ENCODE measurements at places on chromosomes 12 and 14.

GRCh38 chr14:80554139-80554538, 342.8 kb upstream of the DIO2 start:
- DNase-seq, result no peak

- no peak for DNase-seq
These were observed 49.0 kb downstream of the TMEM117 start for GRCh38 chr12:43884683-43885410.

DNA sequence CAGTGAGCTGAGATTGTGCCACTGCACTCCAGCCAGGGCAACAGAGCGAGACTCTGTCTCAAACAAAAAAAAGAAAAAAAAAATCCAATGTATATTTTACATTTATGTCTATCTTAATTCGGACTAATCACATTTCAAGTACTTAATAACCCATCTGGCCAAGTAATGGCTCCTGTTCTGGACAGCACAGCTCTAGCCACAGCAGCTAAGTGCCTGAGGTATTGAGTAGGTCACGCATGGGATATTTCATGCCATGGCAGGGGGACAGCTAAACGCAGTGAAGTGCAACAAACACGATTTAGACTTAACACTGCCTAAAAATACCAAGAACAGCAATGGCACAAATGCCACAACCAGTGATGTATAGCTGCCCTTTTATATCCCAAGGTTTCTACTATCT, 8.0 kb downstream of the BAZ1A start:
- no peak for DNase-seq

DNA sequence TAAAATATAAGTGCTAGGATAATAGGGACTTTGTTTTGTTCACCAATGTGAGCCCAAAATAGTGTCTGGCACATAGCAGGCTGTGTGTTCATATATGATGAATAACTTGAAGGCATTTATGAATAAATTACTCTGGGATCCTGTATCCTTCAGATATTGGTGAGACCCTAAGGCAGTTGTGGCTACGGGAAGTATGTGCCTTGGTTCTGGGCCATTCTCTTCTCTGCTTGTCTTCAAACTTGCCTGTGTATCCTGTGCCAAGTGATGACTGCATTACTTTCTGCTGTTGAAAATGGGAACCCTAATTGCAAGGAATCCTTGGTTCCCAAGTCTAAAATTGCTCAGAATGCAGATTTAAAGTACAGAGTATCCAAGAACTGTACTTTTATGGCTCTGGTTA, 67.6 kb upstream of the KTN1 start:
- DNase-seq, result no peak

DNA sequence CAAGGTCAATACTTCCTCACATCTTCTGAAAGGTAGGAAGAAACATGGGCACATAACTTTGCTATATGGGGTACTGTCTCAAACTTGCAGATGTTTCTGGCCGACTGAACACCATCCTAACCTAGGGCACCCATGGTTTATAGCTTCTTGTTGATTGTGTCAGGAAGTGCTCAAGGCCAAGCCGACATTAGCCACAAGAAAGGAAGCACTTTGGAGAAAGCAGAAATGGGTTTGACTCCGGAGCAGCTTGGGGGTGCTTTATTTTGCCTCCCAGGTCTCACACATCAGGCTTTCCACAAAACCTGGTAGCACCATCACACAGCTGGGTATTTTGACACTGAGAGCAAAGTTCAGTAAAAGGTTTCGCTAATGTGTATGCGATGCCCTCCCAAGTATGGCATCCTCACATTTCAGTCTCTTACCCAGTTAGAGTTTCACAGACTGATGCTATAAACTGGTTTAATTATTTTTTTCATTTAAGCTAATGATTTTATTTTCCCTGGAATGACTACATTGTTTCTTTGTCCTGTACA, 25.2 kb upstream of the BHLHE41 start:
- no peak for DNase-seq

GRCh38 chr14:35806006-35806907, 2.8 kb downstream of the RALGAPA1 start:
- no peak for DNase-seq

GRCh38 chr14:24122898-24123297, 7.6 kb upstream of the FITM1 start:
- DNase-seq, result no peak

DNA sequence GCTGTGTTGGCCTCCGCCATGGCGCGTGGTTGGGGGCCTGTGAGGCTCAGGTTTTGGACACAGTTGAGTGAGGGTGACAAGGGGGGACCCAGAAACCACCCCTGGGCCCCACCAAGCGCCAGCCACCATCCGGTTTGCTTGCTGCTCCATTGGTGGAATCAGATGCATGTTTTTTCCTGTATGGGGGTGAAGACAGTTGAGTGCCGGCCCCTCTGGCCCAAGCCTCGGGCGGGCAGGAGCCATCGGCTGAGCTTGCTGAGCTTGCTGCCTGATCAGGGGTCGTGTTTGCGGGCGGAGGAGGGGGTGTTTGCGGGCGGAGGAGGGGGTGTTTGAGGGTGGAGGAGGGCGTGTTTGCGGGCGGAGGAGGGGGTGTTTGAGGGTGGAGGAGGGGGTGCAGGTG, 6.4 kb downstream of the PGAM5 start:
- no peak for DNase-seq

- no peak for DNase-seq
These were observed 150.2 kb upstream of the BMP4 start for GRCh38 chr14:54106661-54107377.

- no peak for DNase-seq
These were observed 30.0 kb downstream of the TMEM132D start for GRCh38 chr12:129873833-129874208.

DNA sequence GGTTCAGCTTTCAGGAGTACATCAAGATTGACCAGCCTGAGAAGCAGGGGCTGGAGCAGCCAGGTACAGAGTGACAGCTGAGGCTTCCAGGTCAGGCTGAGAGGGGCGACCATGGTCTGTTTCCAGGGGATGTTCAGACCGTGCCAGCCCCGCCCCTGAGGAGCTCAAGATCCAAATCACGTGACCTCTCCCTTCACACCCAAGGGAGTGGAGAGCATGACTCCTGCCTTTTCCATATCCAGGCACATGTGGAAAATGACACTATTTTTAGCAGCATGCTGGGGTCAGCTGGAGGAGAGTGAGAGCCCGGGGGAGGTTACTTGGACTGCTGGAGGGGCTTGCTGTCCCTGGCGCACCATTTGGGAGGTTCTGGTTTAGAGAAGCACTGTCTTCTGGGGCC, 92.7 kb downstream of the B4GALNT3 start:
- no peak for DNase-seq

DNA sequence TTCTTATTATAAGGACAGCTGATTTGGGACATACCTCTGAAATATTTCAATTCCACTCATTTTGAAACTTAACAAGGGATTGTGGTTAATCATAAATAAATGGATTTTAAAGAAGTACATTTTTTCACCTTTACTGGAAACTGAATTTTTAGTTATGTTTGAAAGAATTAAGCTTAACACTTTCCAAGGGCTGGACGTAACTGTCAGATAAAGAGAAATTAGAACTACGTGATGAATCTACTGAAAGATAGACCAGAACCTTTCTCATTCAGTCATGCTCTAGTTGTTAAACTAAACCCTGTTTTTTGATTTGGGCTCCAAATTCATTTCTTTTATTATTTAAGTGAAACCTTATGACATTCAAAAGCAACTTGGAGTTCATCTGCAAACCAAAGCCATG, 1892.1 kb upstream of the SEL1L start:
- DNase-seq, result no peak

GRCh38 chr12:112463478-112463877, 44.7 kb downstream of the PTPN11 start:
- DNase-seq, result no peak

DNA sequence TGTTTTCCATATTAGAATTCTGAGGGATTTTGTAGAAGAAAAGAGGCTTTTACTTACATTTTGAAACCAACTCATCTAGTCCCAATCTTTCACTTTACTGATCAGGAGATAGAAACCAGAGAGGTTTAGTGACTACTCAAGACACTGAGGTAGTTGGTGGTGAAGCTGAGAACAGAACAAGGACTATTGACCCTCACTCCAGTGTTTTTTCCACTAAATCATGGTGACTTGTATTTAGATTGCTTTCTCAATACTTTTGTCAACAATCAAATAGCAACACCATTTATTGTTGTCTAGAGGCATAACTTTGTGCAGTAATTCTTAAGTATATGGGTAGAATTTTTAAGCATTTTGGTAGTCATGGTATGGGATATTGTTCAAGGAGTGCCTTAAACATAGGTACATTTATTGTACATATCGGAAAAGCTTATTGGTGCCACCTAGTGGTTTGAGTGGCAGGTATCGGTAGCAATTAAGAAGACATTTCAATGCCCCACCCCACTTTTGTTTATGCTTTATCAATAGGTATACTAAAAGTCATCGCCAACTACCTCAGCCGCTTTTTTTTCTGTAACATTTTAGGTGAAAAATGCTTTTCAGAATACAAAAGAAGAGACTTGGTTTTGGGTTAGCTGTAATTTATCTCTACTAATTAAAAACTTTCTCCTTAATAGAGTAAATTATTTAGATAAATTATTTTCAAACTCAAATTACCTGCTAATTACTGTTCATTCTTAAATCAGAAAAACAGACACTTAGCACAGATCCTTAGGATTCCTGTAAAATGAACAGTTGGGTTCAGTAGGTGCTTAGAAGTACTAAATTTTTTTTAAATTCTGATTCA, 47.3 kb upstream of the PAWR start:
- DNase-seq, result no peak

- no peak for DNase-seq
These were observed 69.3 kb upstream of the GPR68 start for GRCh38 chr14:91313852-91314251.

DNA sequence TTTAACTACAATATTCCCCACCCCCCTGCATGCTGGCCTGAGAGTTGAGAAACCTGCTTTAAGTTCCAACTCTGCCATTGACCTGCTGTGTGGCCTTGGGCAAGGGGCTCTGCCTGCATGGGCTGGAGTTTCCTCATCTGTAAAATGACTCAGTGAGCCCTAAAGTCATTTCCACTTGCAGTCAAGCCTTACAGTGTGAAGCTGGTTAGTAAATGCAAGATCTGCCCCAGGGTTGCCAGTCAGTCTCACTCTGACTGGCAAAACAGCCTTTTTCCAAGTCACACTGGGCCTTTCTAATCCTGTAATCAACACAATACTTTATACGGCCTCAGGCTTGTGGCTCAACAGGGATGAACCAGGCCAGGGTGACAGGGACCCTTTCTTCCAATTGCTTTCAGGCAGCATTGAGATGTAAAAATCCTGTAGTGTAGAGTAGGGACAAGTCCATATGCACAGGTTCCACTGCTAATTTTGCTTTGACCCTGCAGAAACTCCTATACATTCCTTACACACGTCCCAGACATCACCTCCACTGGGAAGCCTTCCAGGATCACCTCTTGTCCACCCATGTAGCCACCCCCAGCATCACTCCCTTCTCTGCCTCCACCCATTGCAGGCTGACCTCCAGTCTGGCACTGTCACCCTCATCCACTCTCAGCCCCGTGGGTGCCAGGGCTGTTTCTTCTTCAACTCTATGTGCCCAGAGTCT, 42.6 kb upstream of the PRIMA1 start:
- DNase-seq, result no peak

GRCh38 chr12:25558586-25558985, 5.5 kb upstream of the LMNTD1 start:
- no peak for DNase-seq

- DNase-seq, result no peak
These were observed 466 bp downstream of the SAV1 start for GRCh38 chr14:50667684-50667995.

DNA sequence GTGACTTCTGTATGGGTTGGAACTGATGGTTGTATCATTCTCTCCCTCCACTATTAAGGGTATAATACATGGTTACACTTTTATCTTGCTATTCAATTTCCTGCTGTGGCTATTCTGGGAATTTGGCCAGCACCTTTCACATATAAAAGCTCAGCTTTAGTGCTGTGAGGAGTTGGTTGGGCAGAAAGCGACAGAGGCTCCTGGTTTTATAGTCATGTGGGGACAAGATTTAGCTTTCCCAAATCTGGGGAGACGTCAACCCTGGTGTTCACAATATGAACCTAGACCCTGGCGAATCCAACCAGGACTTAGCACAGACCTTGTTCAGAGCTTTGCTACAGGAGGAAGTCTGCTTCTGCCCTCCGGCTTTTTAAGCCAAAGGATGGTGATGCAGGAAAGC, 36.5 kb downstream of the FOS start:
- no peak for DNase-seq

- DNase-seq, result no peak
These were observed 6.8 kb upstream of the NR4A1 start for GRCh38 chr12:52044292-52044983.

GRCh38 chr14:37603688-37604251, 8.3 kb downstream of the TTC6 start:
- no peak for DNase-seq

DNA sequence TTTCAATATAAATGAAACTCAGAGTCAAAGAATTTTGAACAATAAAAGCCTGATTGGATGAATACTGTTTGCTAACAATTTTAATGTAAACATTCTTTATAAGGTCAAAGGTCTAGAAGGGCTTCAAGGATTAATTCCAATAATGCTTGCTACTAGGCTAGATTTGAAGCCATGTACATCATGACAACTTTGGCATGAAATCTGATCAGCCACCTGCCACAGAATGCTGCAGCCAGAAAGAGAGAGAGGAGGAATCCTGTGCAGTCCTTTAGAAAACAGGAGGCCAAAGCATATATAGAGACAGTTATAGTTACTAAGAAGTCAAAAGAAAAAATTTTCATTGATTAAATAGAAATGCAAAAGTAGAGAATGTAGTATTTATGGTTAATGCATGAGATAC, 47.1 kb downstream of the ABCD2 start:
- no peak for DNase-seq

DNA sequence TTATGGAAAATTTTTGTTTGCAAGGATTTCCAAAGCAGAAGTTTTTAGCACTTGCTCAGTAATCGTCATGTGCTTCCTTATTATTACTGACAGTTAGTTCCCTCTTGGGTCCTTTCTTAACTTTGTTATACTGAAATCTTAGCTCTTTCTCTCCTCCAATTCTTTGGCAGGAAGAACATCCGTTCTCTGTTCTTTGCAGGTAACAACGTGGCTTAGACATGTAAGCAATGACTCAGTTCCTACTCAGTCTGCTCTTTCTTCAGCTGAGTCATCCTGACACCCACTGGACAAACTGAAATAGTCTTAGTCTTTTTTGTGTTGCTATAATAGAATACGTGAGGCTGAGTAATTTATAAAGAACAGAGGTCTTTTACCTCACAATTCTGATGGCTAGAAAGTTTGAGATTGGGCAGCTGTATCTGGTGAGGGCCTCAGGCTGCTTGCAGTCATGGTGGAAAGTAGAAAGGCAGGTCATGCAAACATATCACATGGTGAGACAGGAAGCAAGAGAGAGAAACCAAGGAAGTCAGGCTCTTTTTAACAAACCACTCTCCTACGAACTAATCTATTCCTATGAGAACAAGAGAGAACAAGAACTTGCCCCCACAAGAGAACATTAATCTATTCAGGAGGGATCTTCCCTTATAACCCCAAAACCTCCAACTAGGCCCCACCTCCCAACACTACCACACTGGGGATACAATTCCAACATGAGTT, 49.2 kb downstream of the TESPA1 start:
- peak; percentile 2 for DNase-seq

- DNase-seq, result peak; percentile 83
These were observed at the start of gene COQ5 for GRCh38 chr12:120528861-120529525. COQ5 (minus strand) TSS chr12:120529158; CDS start chr12:120529141, 17 bp downstream.
